ENCODE measurements at places on chromosomes 4 and X.

- DNase-seq = no peak
Measured at GRCh38 chr4:69708211-69708610, 52.2 kb downstream of the SULT1B1 start.

DNA sequence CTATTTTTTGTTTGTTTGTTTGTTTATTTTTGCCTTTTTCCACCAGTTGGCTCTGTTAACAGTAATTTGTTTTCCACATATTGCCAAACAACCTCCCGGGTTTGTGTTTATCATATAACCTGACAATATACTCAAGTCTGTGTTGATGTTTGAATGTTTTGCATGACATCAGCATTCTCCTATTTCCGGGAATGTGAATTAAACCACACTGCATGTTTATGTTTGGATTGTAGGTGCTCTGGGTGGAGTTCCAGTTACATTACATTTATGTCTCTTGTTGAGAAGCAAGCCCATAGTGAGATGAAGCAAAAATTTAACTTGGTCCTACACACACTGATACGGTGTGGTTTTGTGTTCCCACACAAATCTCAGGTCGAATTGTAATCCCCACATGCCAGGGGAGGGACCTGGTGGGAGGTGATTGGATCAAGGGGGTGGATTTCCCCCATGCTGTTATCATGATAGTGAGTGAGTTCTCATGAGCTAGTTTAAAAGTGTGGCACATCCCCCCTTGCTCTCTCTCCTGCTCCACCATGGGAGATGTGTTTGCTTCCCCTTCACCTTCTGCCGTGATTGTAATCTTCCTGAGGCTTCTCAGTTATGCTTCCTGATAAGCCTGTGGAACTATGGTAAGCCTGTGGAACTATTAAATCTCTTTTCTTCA lies 54.4 kb upstream of the CLNK start:
- peak; percentile 57 for DNase-seq

- no peak for DNase-seq
Measured at GRCh38 chr4:175953960-175954521, 111.6 kb upstream of the WDR17 start.

DNA sequence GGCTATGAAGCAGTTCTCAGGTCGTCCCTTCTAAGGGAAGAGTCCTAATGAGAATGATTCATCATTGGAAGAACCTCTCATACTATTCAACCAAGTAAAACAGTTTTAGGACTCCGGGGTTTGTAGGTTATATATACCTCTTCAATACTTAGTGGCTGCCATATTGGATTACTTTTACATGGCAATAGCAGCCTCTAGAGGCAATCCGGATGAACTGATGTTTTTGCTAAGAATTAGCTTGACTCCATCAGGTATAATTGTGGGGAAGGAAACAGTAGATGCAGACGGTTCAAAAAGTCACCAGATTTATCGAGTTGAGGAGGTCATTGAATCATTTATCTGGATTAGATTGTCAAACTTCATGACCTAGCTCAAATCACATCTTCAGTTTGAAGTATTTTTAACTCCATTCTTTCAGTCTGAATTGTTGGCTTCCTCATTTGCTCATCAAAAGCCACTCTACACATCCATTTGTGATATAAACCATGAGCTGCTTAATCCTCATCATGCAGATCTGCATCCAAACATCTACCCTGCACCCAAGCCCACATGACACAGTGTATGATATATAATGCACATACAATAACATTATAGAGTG lies 28.4 kb downstream of the GUCY1B1 start:
- DNase-seq = peak; percentile 71

DNA sequence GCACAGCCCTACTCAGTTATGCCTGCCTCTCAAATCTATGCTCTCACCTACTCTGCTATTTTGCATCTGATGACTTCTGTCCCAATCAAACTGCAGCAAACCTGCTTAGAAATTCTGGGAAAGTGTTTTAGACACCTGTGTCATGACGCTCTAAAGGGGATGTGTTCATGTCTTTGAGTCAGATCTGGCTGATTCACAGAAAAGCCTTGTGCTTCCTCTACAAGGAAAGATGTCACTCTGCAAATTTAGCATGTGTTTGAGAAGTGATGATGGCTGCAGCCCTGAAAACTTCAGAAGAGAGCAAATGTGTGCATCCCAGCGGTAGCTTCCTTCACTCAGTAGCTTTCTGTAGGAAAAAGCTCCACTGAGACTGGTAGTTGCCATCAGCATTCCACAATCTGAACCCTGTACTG lies 235.4 kb downstream of the MGST2 start:
- peak; percentile 91 for DNase-seq

DNA sequence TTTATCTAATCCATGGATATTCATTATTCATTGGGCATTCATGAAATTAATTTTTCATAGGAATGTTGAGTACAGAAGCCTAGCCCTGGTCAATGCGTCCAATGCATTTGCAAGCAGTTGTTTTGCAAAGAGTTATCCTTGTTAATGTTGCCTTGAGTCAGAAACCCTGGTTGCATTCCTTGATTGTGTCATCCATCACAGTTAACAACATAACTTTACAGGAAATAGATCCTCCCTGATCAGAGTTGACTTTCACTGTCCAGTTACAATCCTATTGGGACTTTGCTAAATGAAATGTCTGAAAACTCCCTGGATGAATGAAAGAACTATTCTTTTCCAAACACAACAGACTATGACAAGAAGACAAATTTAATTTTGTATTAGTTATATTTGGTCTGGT lies 924.3 kb upstream of the SLIT2 start:
- DNase-seq = peak; percentile 30

DNA sequence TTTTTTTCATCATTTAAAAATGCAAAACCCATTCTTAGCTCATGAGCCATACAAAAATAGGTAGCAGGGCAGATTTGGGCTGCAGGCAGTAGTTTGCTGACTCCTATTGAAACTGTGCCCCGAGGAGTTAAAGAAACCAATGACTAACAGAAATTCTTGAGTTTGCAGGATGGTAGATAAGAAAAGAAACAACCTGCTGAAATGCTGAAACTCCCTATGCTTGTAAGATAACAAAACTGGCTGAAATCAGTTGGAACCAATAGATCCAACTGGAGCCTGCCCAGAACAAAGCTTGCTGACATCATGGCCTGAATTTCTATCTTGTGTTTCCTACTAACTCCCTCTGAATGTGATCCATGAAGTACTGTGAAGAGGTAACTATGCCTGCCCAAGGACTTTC lies 68.6 kb downstream of the ANOS1 start:
- peak; percentile 18 for DNase-seq

DNA sequence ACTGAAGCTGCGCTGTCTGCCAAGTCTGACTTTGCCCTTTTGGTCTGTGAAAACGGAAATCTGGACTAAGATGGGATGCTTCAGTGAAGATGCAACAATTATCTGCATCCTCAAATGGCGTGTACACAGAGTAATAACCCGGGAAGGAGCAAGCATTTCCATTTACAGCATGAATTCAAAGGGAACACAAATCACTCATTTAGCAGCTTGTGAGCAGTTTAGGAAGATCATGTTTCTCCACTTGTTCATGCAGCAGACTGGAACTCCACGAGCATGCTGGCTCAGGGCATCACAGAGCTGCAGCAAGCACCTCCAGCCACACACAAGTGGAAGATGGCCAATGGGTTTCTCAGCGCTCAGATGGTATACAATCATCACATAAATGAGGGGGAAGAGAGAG lies 175.5 kb downstream of the NLGN4X start:
- no peak for DNase-seq

GRCh38 chr4:776743-777441 lies 49.0 kb downstream of the CPLX1 start:
- no peak for DNase-seq

- DNase-seq = no peak
Measured at GRCh38 chrX:120293015-120293414, 18.2 kb downstream of the TMEM255A start.

DNA sequence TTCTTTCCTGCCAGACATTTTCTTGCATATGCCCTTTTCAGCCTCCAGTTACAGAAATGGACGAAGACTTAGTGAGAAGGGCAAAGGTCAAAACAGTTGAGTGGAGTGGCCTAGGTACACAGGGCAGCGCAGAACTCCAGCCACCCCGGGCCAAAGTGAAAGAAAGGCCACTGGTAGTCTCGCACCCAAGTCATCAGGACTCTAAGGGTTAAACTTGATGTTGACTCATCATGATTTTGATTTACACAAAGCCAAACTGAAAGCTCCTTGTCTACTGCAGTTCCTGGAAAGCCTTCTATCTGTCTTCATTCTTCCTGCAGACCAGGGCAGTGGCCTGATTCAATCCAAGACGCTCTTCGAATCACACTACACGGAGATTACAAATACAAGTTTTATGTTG lies 2.6 kb upstream of the IL13RA1 start:
- peak; percentile 20 for DNase-seq

DNA sequence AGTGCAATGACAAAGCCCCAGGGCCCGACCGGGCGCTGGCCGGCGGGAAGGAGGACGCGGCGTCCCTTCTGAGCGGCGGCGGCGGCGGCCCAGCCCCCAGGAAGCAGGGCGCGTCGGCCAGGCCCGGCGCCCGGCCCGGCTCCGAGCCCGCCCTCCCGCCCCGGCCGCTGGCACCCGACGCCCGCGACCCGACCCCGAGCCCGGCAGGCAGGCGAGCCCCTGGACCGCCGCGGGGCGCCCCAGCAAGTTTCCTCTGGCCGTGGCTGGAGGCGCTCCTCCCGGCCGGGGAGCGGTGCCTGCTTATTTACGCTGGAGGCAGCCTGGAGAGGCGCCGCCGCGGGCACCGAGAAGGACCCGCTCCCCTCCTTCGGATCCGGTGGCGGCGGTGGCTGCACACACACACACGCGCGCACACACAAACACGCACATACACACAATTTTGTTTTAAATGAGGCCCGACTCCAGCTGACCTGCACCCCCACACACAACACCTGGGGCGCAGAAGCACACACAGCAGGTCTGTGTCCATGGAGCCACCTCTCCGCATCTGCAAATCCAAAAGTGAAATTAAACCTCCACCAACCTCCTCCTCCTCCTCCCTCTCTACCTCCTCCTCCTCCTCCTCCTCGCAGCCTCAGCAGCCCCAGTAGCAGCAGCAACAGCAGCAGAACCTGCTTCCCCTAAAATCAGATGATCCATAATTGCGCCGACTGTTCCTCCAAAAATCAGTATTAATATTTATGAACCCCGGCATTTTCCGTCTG lies 669 bp downstream of the IRF2 start:
- DNase-seq = no peak

DNA sequence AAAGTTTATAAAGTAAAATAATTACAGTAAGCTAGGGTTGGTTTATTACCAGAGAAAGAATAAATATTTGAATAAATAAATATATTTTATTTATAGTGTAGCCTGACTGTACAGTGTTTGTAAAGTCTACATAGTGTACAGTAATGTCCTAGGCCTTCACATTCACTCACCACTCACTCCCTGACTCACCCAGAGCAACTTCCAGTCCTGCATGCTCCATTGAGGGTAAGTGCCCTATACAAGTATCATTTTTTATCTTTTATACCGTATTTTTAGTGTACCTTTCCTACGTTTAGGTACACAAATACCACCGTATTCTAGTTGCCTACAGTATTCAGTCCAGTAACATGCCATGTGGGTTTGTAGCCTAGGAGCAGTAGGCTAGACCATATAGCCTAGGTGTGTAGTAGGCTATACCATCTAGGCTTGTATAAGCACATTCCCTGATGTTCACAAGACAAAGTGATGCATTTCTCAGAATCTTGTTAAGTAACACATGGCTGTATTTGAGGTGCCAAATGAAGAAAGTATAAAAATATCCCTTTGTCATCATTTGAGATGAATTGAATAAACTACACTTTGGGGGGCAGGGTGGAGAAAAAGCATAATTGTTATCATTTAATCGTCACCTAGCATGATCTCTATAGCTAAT lies 14.7 kb upstream of the KLHL8 start:
- peak; percentile 65 for DNase-seq

GRCh38 chr4:145779319-145779801 lies 99.4 kb downstream of the C4orf51 start:
- DNase-seq = no peak

GRCh38 chr4:41426539-41426938 lies 111.4 kb upstream of the LIMCH1 start:
- no peak for DNase-seq

- DNase-seq = no peak
Measured at GRCh38 chr4:20137176-20137575, 114.5 kb upstream of the SLIT2 start.

- no peak for DNase-seq
Measured at GRCh38 chrX:153636716-153637115, 10.3 kb upstream of the DUSP9 start.

DNA sequence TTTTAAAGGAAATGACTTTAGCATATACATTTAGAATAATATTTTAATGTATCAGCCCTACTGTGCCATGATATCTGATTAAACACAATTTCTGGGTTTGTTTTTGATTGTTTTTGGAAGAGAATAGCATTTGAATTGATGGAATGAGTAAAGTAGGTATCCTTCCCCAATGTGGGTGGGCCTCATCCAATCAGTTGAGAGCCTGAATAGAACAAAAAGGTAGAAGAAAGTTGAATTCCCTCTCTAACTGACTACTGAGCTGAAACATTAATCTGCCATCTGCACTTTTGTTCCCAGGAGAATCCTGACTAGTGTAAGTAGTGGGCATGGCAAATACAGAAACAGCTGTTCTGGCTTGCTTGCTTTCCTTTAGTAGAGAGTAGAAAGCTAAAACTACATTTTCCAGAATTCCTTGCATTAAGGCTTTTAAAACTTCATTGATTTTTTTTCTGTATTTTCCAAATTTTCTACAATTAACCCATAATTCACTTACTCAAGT lies 9.7 kb upstream of the SEC24D start:
- no peak for DNase-seq

DNA sequence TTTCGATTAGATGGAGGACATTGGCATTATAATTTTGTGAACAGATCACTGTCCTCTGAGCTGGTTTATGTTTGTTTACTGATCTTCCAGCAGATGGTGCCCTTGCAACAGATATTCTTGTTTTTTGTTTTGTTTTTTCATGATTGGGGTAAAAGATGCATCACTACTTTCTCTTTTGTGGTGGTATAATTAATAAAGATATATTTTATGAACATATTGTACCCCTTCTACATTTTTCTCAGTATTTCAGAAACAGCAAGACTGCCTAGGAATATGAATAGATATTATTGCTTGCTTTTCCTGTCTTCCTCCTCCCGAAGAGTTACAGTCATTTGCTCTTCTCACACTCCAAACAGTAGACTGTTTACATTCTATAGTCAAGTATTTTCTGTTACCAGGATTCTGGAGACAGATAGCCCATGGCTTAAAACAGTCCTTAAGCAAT lies 905.2 kb downstream of the TRAM1L1 start:
- peak; percentile 8 for DNase-seq

- DNase-seq = no peak
Measured at GRCh38 chrX:48523682-48524081, 2.1 kb downstream of the EBP start.
